Fibroblast of villous mesenchyme (primary cell): ENCODE measurements at places on chromosomes 3 and 15. TPM values are rescaled to one million over a fixed set of nuclear protein-coding genes. Genes with fewer than 3 reads are reported as not detected.

DNA sequence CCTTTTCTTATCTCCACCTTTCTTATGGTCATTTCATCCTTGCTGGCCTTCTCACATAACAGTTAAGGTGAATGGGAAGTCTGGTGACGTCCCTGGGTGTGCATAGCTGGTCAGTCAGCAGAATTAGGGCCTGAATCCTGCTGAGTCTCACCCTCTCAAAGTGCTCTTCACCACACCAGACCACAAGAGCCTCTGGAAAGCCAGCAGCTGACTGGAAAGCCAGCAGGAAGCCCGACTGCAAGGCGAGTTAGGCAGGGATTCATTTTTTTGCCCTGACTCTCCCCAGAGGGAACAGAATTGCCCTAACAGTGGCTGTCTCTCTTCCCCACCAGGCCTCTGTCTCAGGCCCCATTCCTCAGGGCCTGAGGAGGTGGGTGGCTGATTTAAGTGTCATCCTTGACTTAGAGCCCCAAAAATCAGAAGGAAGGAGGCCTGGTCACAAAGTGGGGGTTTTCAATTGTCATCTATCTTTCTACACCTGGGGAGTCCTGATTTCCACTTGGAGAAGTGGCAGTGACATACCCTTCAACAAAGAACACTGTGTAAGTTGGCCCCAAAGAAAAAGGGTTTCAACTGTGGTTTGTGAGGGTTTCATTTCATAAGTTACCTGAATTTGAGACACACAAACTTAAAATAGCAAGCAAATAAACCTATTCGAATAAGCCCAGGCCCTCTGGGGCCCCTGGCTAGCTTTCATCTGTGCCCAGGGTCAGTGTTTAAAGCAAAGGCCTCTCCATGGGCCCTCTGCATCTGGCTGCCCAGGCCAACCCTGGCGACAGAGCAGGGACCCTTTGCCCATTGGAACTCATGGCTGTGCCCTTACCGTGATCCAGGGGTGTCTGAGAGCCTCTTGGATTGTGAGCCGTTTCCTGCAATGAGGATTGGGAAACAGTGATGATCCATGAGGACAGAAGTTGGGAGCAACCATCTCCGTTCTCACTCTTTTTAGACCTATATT is 90.5 kb upstream of the HERC1 start:
- no peak for DNase-seq

DNA sequence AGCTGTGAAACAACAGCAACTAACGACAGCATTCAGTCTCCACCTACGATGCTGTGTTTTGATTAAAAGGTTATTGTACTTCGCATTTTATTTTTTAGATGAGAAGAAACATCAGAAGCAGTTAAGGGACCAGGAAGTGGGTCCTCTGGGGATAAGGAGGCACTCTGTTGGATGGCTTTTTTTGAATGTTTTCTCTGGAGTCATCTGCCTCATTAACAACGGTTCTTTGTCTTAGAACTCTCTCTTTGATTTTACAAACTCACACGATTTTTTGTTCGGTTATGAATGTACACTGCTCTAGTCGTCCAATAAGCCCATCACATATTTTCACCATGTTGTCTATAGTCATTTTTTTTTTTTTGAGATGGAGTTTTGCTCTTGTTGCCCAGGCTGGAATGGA is 36.0 kb upstream of the ARPIN start:
- no peak for DNase-seq

GRCh38 chr3:58049143-58049785 is 41.0 kb downstream of the FLNB start:
- peak; percentile 79 for DNase-seq

DNA sequence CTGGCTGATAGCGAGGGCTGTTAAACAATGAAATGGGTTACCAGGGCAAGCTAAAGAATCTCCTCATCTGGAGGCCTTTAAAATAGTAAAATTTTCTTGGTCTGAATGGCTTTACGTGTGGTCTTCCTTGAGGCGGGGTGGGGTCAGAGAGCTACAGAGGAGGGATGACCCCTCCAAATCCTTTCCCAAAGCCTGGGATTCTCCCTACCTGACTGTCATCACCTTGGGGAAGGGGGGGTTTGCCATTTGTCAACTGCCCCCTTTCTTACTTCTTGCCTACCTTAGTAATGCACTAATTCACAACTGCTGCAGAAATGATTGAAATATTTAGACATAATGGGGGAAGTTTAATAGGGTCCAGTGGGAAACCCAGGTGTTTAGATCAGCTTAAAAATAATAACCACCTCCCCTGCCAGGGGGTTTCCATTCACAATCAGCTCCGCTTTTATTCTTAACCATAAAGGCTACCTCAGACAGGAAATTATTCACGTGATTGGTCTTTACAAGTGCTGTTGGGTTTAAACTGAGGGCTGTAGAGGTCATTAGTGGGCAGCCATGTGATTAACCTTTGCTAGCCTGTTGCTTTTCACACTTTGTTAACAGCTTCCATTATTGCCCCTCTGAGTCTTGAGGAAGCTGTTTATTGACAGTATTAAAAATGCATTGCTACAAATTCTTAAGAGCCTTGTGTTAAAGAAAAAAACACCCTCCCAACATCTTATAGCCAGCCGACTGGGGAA is 276.5 kb upstream of the ATP11B start:
- DNase-seq: no peak

GRCh38 chr15:53378096-53378800 is 381.2 kb downstream of the WDR72 start:
- no peak for DNase-seq

DNA sequence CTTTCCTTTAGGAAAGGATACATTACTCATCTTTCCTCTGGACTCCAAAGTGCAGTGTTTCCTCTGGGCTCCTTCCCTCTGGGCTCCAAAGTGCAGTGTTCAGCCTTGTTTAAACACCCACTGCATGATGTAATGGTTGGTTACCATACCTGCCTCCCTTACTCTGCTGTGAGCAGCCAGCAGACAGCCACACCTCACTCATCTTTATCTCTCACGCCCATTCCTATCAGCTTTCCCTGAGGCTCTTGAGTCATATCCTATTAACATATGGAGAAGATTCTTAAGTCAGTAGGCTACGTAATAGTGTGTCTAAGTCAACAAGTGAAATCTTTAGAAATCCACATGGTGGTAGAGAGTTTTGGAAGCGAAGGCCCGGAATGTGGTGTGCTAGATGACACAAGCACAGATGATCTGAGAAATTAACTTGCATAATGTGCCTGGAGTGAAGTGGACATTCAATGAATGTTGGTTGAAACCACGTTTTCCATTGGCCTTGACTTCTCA is 97.2 kb upstream of the CTNNB1 start:
- no peak for DNase-seq

- peak; percentile 33 for DNase-seq
Observed at GRCh38 chr3:45497963-45498362, 96.6 kb upstream of the LIMD1 start.

DNA sequence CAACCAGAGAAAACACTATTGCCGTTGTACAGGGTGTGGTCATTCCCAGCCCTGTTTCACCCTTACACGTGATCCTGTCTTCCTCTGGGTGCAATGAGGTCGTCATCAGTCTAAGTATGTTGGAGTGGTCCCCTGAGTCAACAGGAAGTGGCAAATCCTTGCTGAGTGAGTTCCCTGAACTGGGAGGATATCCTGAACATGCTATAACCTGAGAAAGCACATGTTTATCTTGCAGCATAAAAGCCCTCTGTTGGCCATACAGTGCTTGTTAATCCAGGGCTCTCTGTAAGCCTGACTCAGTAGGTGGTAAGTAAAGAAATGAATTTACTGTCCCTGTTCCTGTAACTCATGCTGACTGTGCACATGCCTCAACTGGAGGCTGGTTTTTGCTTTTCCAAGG is 477.8 kb upstream of the RGMA start:
- DNase-seq: no peak

DNA sequence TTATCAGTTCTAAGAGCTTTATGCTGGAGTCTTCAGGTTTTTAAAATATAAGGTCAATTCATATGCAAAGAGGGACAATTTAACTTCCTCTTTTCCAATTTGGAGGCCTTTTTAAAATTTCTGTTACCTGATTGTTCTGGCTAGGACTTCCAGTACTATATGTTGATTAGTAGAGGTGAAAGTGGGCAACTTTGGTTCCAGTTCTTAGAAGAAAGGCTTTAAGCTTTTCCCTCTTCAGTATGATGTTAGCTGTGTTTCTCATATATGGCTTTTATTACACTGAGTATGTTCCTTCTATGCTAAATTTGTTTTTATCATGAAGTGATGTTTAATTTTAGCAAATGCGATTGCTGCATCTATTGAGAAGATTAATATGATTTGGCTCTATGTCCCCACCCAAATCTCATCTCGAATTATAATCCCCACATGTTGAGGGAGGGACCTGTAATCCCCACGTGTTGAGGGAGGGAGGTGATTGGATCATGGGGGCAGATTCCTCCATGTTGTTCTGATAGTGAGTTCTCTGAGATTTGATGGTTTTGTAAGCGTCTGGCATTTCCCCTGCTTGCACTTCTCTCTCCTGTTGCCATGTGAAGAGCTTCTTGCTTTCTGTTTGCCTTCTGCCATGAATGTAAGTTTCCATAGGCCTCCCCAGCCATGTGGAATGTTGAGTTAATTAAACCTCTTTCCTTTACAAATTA is 33.8 kb downstream of the FAIM start:
- no peak for DNase-seq

- no peak for DNase-seq
Observed at GRCh38 chr3:9768141-9768775, 1.5 kb downstream of the CAMK1 start.

- no peak for DNase-seq
Observed at GRCh38 chr3:44981751-44982150, 5.7 kb downstream of the EXOSC7 start.

DNA sequence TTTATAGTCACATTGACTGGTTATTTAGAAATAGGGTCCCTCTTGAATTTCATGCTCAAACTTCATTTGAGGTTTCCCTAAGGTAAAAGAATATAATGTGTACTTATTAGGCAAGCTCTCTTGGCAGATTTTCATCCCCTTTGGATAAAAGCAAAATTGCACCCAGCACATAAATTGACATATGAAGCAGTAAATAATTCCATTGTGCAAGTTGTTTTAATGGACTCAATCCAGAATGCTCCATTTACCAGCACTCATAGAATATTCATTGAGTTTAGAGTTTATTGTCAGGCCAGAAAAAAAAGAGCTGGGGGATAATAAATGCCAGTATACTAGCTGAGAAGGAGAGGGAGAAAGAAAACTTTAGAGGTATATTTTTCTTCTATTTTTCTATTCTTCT is 136.8 kb downstream of the TPRG1 start:
- DNase-seq: peak; percentile 33

DNA sequence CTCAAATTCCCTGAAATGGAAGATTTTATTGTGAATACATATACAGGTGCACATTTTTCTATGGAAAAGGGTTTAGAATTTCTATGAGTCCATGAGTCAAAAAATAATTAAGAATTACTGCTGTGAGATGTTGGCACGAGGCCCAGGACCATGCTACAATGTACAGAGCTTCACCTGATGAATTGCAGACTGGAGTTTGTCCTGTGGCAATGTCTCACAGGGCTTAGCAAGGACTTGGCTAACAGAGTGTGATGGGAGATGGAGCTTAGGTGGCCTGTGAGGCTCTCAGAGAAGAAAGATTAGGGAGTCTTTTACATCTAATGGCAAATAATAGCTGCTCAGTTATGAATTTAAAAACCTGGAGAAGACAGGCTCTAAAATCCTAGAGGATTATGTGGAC is 219.5 kb upstream of the CBLB start:
- DNase-seq: no peak

DNA sequence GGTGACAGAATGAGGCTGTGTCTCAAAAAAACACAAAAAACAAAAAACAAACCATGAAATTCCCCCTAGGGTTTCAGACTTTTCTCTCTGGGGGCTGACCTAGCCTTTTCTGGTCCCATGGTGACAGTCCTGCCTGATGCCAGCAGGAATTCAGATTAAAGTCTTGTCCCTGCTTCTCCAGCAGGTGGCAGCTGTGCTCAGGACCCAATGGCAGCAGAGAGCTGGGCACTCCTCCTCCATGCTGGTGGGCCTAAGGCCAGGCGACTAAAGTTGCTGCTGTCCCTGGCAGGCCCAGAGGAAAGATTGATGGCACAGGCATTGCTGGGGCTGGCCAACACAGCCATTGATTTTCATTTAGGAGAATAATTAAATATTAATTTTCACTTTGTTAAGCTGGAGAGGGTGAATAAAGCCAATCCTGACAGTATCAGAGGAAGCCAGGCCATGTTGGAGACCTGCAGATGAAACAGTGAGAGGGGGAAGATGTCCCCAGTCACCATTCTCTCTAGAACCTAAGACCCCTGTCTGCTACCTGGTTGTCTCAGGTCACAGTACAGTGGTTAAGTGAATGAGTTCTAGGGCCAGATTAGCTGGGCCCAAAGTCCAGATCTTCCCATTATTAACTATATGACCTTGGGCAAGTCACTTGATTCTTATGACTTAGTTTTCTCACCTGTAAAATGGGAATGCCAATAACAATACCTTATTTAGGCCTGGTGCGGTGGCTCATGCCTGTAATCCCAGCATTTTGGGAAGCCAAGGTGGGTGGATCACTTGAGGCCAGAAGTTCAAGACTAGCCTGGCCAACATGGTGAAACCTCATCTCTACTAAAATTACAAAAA is 7.1 kb downstream of the CELF6 start:
- peak; percentile 63 for DNase-seq

DNA sequence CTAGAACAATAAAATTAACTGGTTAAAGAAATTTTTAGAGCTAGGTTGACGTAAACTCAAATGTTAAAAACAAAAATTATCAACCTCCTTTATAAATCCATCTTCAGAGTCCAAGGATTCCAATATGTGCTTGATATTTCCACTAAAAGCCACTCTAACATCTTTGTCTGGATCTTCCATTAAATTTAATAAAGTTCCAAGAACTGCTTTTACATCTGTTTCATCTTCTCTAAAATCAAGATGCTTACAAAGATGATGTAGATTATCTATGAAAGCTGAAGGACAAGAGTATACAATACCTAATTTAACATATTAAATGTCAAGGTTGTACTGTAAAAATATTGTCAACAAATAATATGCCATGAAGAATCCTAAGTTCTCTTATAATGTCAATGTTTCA is 24.8 kb downstream of the ATR start:
- no peak for DNase-seq

GRCh38 chr15:71752604-71753289 is 57.6 kb upstream of the NR2E3 start:
- peak; percentile 91 for DNase-seq

- DNase-seq: no peak
Observed at GRCh38 chr15:95295896-95296625, 1034.4 kb upstream of the NR2F2 start.

DNA sequence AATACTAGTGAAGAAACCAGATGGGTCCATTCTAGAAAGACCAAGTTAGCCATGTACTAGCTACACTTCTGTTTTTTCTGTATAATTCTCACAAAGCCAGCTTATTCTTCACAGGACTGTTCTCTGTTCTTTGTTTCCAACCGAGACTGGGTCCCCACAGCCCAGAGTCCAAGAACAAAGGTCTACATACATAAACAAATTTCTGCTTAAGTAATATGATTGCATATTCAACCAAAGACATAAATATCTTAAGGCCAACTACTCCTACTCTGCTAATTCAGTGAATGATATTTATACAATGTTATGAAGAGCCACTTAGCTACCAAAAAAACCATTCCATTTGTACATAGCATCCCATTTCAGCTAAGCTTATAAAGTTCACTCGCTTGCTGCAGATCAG is 299.8 kb upstream of the CCDC54 start:
- no peak for DNase-seq

- DNase-seq: peak; percentile 22
Observed at GRCh38 chr3:48708481-48708889, 8.5 kb downstream of the IP6K2 start.

The EFCC1 gene
- total RNA-seq: not detected in 2 replicates

The GOLGA8G gene
- not detected in 2 replicates for total RNA-seq

The CD276 gene
- total RNA-seq: 81.2 and 93.4 TPM in 2 replicates

The STRC gene
- not detected in 2 replicates for total RNA-seq

The SNX22 gene
- total RNA-seq: under 0.01 and 0.32 TPM in 2 replicates

The SRGAP3 gene
- total RNA-seq: 2.9 and 3.5 TPM in 2 replicates

The RTP4 gene
- total RNA-seq: 2.6 and 3.9 TPM in 2 replicates
